ENCODE measurements at places on chromosomes 7 and 10.

- DNase-seq, result peak; percentile 57
These were observed 5.8 kb downstream of the TWIST1 start for GRCh38 chr7:19111474-19112273.

- DNase-seq, result peak; percentile 91
These were observed 4.8 kb downstream of the CRPPA start for GRCh38 chr7:16416289-16417282.

- DNase-seq, result no peak
These were observed 11.0 kb upstream of the INSIG1 start for GRCh38 chr7:155286686-155287085.

GRCh38 chr7:92644406-92645113 is 54.4 kb upstream of the FAM133B start:
- peak; percentile 55 for DNase-seq

DNA sequence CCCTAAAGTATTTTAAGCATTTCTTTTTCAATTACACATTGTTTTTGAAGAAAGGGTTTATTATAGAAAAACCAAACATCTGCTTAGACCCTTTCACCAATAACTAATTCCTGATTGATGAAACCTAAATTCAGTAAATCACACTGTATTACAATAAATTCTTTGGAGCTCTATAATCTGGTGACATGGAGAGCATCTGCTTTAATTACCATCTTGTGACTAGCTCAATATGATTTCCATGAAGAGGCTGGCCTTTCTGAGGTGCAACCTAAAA is 9.7 kb downstream of the HYCC1 start:
- no peak for DNase-seq

DNA sequence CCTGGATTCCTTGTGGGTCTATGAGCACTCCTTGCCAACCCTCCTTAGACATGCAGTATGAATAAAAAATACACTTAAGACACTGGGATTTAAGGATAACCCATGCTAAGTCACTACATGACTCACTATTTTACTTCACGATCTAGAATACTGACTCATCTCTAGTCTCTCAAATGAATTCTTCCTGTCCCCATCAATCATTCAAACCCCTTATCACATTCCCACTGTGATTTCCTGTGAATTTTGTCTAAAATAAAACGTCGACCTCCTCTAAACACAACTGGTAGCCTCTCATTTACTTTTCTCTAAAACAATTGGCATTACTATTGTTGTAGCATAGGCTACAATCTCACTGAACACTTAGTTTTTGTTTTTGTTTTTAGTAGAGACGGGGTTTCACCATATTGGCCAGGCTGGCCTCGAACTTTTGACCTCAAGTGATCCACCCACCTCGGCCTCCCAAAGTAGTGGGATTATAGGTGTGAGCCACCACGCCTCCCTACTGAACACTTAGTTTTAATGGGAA is 3.9 kb upstream of the IQUB start:
- DNase-seq, result peak; percentile 87
